ENCODE measurements at places on chromosomes 2 and 18.
A peak's percentile ranks its signal among the peaks of the same experiment; 100 is the strongest.

- peak; percentile 61 for DNase-seq
Measured at GRCh38 chr18:62187543-62188510, 772 bp downstream of the RELCH start.

GRCh38 chr2:81767187-81767912, 1462.8 kb upstream of the LRRTM1 start:
- DNase-seq, result no peak

GRCh38 chr2:111209045-111209514, 88.4 kb downstream of the BCL2L11 start:
- peak; percentile 71 for DNase-seq

DNA sequence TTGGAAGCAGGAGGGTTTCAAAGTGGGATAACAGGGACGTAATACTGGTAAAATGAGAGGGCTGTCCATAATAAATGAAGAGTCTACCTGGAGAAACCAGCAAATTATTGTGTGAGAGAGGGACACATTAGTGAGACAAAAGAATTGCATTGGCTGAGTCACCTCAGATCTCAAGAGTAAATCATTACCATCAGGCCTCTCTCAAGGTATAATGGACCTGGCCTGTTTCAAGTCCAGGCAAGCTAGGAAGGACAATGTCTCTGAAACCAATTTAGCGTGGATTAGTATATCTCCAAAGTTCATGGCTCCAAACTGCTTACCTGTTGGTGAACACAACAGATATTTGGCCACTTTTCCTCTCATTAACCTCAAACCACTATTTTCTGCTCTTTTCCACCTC, 471.4 kb downstream of the CMPK2 start:
- DNase-seq, result no peak

GRCh38 chr2:79713131-79713785, 200.4 kb downstream of the CTNNA2 start:
- no peak for DNase-seq

DNA sequence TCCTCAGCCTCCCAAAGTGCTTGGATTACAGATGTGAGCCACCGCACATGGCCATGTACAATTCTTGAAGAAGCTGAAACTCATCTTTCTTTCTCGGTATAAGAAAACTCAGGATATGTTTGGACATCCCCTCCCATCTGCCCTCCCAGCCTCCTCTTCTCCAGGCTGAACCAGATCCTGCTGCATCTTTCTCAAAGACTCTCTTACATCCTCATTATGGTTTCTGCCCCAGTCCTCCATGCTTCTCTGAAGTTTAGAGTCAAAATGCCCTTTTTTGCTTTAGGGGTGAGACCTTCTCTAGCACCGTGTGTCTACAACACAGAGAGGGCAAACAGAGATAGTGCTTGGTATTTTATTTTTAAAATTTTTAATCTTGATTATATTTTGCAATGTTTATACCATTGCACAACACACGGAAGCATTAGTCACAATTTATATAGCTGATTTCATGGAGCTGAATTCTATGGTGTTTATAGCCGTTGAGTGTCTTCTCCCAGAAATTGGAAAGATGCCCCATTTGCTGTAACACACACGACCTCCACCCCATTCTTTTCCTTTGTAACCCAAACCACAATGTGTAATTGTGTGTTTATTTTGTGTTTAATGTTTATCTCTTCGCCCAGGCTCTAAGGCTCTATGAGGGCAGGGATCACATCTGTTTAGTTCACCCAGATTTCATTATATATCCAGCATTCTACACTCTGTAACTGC, 206.0 kb upstream of the TNP1 start:
- DNase-seq, result no peak

DNA sequence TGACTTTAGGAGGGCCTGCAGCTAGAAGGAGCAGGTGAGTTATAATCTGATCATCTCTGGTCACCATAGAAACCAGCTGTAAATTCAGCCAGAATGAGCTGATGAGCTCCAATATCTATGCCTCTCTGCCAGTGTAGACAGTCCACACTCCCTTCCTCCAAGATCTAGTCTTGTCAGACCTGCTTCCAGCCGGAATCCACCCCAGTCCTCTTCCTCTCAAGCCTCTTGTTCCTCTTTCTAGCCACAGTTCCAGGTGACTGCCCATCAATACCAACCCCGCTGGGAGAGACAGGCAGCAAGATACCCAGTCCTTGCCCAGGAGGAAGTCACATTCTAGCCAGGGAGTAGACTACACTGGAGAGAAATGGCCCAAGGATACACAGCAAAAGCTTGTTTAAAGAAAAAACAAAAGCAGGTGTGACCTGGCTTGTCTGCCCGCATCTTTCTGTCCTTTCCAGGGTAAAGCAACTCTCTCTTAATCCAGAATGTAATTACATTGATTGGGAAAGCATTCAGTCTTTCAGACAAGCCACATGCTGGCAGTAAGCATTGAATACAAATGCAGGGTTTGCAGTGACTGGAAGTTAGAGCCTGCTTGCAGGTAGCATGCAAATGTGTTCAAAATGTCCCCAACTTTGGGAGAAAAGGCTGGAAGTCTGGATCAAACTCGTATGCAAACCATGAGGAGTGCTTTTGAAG, 9.0 kb upstream of the SLC35F6 start:
- DNase-seq, result no peak

DNA sequence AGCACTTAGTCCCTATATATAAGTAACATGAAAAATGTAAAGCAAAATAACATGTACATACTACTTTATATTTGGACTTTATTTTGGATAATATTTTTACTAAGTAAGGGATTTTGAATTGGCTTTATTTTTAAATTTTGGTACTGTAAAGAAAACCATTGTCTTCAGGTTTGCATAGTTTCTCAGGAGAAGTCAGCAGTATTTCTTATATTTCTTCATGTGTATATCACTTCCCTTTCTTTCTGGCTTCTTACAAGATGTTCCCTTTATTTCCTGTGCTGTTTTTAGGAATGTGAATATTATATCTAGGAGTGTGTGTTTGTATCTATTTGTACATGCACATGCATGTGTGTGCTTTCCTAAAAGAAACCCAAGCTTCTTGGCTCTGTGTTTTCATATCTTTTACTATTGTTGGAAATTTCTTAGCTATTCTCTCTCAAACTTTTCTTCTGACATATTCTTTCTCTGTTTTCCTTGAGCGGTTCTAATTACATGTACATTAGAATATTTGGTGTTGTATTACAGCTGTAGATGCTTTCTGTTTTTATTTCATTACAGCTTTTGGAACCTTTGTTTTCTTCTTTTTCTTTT, 1549.7 kb upstream of the ACVR2A start:
- no peak for DNase-seq

GRCh38 chr18:49094136-49094535, 143.4 kb upstream of the SMAD7 start:
- DNase-seq, result no peak

GRCh38 chr2:27940090-27940671, 49.7 kb downstream of the BABAM2 start:
- DNase-seq, result no peak
